ENCODE measurements at places on chromosomes 3 and 15. TPM values are rescaled to one million over a fixed set of nuclear protein-coding genes. Genes with fewer than 3 reads are reported as not detected.

GRCh38 chr15:99385865-99386264 is 134.6 kb downstream of the LRRC28 start:
- no peak for DNase-seq

Gene PLSCR5
- not detected for total RNA-seq

DNA sequence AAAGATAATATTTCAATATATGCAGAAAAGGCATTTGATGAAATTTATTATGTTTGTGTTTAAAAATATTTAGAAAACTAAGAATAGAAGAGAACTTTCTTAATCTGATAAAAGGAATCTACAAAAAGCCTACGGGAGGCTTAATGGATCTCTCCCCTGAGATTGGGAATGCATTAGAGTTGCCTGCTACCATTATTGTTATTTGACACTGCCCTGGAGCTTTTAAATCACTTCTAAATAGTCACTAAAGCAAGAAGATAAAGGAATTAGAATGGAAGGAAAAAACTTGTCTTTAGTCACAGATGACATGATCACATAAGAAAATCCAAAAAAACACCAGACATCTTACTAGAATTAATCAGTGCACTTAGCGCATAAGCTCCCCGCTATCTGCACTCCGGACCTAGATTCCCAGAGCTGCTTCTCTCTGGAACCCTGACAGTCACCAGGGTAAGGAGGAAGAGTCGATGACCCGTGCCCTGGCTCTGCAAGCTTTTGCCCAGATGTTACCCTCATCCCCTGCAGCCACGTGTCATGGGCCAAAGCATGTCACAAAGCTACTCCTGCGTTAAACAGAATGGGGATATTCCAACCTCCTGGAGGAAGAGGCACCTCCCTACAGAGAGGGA is 97.1 kb downstream of the MINAR1 start:
- no peak for DNase-seq

GRCh38 chr3:14424711-14425580 is 22.5 kb downstream of the SLC6A6 start:
- DNase-seq, result peak; percentile 47

Gene CHDH
- total RNA-seq, result 0.22 TPM

GRCh38 chr3:54337846-54338245 is 215.5 kb downstream of the CACNA2D3 start:
- no peak for DNase-seq

DNA sequence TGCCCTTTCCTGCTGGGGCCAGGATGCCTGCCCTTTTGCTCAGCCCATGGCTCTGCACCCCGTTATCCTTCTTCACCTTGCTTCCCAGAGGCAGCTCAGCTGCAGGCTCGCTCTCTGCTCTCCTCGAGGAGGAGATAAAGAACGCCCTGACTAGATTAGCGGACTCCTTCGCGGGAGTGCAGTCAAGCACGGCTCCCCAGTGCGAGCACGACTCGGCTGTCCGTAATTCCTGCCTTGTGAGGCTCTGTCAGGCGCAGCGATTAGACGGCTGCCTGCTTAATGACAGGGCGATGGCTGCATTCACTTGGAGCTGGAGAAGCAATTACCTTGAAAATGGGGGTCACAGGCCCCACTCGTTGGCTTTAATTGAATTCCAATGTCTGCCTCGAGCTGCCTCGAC is 25.9 kb downstream of the TLE3 start:
- no peak for DNase-seq

Gene RAD51
- total RNA-seq, result 77.0 TPM

Gene BFSP2
- total RNA-seq, result 0.51 TPM

Gene ASB7
- total RNA-seq, result 18.4 TPM

DNA sequence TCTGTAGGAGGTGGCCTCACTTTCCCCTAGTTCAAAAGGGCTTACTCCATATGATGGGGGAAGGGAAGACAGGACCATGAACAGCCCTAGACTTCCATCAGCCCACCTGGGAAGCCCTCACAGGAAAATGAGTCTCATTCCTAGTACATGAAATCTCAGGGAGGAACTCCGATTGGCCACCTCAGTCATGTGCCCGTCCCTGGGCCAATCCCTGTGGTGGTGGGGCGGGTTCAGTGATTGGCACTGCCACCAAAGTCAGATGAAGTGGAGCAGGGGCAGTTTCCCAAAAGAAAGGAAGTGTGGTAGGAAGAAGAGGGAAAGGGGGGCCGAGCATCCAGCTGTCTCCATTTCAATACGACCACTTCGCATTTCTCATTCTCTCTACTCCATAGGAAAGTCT is 25.9 kb upstream of the GP9 start:
- DNase-seq, result no peak

DNA sequence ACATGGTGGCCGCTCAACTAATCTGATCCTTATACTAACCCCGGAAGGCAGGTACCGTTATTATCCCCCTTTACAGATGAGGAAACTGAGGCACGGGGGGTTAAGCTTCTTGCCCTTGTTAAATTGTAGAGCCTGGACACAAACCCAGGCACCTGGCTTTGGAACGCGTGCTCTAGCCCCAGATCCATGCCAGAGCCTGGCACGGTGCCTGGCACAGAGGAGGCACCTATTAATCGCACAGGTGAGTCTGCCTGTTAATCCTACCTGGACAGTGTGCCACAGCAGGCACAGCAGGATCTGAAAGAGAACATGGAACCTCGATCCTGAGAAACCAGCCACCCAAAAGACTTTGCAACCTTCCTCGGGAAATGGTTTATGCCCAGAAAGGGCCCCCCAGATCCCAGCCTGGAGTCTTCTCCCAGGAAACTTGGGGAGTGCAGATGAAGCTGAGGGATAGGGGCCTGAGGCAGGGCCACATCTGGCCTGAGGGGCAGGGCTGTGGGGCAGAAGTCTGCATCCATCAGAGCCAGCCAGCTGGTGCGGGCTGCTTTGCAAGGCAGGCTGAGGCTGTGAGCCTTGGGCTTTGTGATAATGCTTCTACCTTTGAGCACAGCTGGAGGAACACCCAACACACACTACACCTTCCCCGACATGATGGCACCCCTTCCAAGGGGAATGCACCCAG is 55.3 kb upstream of the SLC6A1 start:
- no peak for DNase-seq

Gene CCDC33
- total RNA-seq, result 0.38 TPM

Gene IL20RB
- 1.2 TPM for total RNA-seq

- DNase-seq, result no peak
Observed at GRCh38 chr3:180078592-180078991, 41.9 kb upstream of the PEX5L start.

- DNase-seq, result no peak
Observed at GRCh38 chr3:12327021-12327420, 38.2 kb downstream of the PPARG start.

DNA sequence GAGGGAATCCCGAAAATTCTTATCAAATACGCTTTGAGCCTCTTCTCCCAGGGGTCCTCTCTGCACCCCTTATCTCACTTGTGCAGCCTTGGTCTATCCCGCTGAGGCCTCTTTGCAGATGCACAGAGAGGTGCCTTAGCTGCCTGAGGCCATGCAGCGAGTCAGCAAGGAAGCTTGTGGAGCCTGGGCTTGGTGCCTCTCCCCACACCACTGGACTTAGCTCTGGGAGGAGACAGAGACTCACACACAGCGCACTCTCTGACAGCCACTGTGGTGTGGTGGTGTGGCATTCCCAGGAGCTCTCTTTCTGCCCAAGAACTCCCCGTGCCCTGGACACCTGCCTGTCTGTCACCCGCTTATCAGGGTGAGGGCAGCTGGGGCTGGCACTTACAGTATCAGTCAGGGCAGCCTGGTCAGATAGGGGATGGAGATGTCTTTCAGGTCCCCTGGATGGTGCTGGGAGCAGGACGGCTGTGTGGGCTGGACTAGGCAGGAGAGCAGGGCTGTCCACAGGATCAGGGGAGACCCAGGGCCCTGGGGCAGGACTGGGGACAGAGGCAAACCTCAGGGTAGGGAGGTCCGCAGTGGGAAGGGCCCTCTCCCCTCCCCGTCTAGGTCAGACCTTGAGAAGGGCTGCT is 10.2 kb upstream of the LINGO1 start:
- no peak for DNase-seq
